Glomerular endothelial cell (primary cell): ENCODE measurements at places on chromosomes 11 and 22. TPM values are rescaled to one million over a fixed set of nuclear protein-coding genes. Genes with fewer than 3 reads are reported as not detected.

DNA sequence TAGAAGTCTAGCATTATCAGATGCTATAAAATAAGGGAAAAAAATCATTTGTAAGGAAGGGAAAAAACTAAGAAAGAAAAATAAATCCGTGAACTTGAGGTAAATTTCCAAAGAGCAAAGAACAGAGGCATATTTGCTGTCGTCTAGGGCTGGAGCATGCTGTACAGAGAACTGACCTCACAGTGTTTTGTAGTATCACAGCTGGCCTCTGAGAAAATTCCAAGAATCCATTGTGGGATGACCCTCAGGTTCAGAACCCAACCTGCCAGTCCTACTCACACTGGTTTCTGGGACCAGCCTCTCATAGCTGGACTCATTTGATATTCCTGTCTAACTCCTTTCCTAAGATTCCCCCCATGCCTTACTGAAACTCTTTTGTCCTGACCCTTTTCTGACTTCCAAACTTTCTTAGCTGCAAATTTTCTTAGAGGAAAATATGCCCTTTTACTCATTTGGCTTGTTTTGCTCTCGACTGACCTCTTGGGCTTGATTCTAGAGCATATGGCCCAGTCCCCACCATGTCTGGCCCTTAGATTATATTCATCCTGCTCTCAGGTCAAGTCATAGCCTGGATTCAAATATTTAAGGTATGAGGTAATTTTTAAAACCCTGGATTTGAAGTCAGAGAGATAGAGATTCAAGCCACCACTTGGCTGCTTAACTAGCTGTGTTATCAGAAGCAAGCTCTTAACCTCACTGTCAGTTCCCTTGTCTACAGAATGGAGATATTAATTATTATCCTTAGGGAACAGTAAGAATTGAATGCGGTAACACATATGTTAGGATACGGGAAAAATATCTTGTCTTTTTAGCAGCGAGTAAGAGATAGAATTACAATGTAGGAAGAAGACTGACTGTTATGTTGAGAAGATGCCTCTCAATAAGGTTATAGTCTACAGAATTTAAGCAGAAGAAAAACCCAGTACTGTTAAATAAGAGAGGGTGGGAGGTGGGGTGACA, 89.7 kb upstream of the KCNA4 start:
- no peak for DNase-seq

DNA sequence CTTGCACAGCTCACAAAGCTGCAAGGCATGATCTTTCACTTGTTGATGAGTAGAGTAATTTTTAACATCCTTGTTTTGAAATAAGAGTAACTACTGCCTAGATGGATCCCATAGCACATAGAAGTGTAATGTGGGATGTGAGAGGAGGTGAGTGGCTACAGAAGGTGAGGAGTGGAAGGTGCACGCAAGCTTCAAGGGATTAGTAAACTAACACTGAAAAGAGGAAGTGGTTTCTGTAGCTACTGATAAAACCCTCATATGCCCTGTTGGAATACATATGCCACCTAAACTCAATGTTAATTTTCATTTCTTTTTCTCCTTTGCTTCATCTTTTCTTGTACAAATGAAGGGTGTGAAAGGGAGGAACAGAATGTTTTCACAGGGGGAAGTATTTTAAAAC, 22.0 kb upstream of the CTSC start:
- no peak for DNase-seq

DNA sequence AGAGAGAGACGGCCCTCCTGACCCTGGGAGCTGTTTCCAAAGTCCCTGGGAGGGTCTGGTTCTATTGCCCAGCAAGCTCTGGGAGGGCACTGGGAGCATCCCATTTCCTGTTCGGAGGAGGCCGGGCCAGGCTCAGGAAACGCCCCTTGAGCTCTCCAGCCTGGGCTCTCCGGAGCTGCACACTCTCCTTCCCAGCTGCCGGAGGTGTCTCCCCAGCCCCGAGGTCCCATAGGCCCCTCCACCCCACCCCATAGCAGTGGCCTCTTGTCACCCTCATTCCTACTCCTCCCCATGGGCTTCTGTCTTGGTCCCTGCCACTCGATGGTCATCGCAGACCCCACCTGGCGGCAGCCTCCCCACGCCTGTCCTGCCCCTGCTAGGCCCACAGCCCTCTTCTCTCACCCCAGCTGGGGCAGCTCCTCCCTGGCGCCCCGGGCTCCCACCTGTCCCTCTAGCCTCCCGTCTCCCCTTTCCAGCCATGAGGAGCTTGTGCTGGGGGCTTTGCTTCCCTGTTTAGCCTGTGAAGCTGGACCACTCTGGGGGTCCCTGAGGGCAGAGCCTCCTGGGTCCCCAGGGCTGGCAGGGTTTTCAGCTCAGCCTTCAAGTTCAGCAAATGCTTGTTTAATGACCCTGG, 2.8 kb downstream of the TSPAN32 start:
- no peak for DNase-seq

- no peak for DNase-seq
Observed at GRCh38 chr11:17986711-17987220, 26.1 kb downstream of the SERGEF start.

- DNase-seq: no peak
Observed at GRCh38 chr11:132962041-132962440, 570.3 kb downstream of the OPCML start.

GRCh38 chr11:128482512-128483191, 104.7 kb downstream of the ETS1 start:
- no peak for DNase-seq

GRCh38 chr22:19876941-19877625, 22.4 kb upstream of the GNB1L start:
- no peak for DNase-seq

DNA sequence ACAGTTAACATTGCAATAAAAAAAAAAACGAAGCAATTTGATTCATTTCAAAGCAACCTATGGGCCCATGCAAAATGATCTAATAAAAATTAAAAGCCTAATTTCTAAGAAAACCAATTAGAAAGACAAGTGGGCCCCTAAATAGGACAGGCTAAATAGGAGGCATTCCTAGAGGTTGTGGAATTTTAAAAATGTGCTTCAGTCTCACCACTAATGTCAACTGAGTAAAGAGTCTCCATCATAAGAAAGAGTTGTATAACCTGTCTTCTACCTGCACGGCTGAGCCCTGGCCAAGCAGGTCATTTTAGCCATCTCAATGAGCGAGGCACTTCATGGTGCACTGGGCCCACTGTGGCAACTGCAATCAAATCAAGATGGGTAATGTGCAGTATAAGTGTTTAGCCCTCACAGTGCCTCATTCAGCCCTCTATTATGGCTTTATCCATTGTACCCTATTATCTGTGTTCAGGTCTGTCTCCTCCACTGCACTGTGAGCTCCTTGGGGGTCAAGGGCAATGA, 76.4 kb downstream of the PRSS23 start:
- no peak for DNase-seq

- DNase-seq: no peak
Observed at GRCh38 chr22:43292630-43293018, 50.5 kb downstream of the SCUBE1 start.

DNA sequence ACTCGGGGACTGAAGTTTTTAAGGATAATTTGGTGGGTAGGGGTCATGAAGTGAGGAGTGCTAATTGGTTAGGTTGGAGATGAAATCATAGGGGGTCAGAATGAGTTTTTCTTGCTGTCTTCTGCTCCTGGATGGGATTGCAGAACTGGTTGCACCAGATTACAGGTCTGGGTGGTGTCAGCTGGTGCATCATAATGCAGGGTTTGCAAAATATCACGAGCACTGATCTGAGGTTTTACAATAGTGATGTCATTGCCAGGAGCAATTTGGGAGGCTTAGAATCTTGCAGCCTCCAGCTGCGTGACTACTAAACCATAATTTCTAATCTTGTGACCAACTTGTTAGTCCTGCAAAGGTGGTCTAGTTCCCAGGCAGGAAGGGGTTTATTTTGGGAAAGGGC, 46.4 kb upstream of the CALCB start:
- DNase-seq: no peak

DNA sequence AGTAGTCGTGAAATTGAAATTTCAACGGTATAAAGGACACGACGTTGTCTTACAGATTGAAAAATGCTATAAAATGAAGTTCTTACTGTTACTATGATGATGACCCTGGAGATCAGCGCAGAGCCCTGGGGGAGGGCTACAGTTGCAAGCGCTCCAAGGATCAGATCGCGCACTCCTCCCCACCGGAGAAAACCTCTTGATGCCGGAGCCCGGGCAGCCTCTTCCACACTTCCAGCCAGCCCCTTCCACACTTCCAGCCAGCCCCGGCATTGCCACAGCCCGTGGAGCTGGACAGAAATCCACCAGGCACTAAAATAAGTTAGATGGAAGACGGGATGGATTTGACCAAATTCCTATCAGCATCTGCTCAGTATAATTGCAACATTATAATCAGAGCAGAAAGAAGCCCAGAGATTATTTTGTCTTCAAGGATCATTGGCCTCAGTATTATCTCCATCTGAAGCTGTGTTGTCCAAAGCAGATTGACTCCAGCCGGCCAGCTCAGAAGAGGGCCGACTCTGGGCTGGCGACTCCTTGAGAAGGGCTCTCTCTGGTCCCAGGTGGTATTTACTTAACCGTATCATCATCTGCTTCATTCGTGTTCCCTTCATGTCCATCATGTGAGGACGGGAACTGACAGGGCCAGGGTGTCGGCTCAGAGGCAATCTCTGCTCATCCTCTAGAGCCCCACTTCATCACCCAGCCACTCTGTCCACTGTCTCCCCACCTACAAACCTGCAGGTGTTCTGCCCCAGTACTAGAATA, 777 bp upstream of the MICAL3 start:
- DNase-seq: no peak

ARL2 gene
- total RNA-seq: 191 and 202 TPM in 2 replicates

DNA sequence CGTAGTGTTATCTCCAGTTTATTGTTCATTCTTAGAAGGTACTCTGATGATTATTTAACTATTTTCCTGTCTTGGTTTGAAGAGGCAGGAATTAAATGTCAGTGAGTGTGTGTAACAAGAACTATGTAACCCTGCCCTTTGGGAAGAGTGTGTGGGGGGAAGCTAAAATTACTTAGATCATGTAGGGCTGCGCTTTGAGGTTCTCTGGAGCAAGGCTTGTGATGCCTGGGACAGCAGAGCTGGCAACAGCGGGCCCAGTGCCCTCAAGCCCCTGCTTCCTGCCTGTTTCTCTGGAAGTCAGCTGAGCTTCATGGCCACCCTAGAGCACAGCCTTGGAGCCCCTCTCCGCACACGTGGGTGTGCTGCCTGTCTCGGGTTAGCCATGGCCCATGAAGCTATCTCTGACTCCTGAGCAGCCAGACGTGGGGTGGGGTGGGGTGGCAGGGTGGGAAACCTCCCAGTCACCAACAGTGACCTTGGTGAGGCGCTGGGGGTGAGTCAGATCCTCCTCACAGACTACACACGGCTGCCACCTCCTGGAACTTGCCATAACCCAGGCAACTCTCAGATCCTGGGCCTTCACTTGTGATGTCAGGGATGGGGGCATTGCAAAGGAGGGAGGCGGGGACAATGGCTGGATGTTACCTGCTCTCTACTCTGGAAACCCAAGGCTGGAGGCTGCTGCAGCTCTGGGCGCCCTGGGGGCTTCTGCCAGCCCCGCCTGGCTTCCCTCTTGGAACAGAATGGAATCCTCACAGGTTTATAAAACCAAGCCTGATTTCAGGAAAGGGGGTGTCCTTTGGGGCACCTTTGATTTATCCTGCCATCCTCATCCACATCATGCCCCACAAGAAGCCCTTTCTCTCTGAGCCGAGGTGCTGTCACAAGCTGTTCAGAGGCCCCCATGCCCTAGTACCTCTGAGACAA, 88.6 kb downstream of the SNX19 start:
- DNase-seq: no peak

- DNase-seq: no peak
Observed at GRCh38 chr11:113159988-113160807, 154.2 kb upstream of the TTC12 start.

TSG101 gene
- total RNA-seq: 91.4 and 114 TPM in 2 replicates

GDPD4 gene
- total RNA-seq: not detected in 2 replicates

- DNase-seq: no peak
Observed at GRCh38 chr11:83158357-83158786, 1.4 kb downstream of the PCF11 start.

DNA sequence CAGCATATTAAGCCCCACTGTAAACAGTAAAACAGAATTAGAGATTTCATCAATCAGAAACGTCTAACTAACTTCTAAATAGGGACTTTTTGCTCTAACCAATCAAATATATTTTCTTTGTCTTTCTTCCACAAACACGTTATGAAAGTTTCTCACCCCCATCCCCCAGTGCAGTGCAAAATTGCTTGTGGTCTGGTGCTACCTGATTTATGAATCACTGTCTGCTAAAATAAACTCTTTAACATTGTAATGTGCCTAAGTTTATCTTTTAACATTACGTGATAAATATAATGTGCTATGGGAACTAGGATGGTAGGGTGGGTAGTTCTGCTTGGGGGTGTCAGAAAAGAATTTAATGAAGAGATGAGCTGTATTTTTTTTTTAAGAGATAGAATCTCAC, 47.3 kb upstream of the SLC5A1 start:
- DNase-seq: no peak
